ENCODE measurements at places on chromosomes 12 and 14. TPM values are rescaled to one million over a fixed set of nuclear protein-coding genes. Genes with fewer than 3 reads are reported as not detected.

The PTCSC3 gene
- not detected for polyA plus RNA-seq

The DHRS1 gene
- 38.7 TPM for polyA plus RNA-seq

The TSPAN19 gene
- polyA plus RNA-seq = 0.34 TPM

The COQ5 gene
- 31.9 TPM for polyA plus RNA-seq

The NYNRIN gene
- 6.1 TPM for polyA plus RNA-seq

The KRT80 gene
- polyA plus RNA-seq = 8.8 TPM

Data from adrenal gland (tissue), 19 donors.